ENCODE measurements at places on chromosomes 5 and 9.

DNA sequence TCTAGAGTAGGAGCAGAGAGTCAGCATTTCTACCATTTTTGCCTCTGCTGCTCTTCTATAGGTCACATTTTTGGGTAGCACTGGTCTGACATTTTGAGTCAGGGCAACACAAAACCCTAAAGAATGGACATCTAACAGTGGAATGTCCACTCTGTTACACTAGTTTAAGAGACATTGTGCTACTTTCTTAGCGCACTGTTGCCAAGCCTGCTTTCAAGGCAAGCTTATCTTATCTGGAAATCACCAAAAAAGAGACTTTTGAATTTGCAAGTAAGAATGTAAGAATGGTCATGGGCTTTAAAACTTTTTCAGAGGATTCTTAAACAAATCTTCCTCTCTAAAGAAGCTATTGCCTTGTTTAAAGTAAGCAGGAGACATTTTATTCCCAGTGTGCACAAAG, 73.0 kb upstream of the STARD4 start:
- no peak for DNase-seq

- DNase-seq: no peak
Measured at GRCh38 chr9:132201780-132202703, 40.2 kb downstream of the NTNG2 start.

- no peak for DNase-seq
Measured at GRCh38 chr5:170752257-170753215, 31.0 kb upstream of the GABRP start.

DNA sequence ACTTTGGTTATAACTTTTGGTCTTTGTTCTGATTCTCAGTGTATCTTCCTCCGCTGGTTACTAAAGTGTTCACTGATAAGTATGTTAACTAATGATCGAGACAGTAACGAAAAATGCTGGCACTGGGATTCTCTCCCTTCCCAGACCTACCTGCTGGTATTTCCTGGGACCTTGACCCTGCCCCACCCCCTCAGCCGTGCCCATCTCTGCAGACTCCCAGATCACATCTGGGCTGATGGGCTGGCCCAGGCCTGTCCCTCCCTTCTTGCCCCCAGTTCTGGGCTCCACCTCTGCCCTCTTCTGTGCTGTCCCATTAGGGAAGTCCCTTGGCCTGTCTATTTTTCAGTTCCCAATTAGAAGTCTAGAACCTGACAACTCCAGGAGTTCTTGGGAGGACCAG, 46.9 kb downstream of the NEURL1B start:
- DNase-seq: no peak

DNA sequence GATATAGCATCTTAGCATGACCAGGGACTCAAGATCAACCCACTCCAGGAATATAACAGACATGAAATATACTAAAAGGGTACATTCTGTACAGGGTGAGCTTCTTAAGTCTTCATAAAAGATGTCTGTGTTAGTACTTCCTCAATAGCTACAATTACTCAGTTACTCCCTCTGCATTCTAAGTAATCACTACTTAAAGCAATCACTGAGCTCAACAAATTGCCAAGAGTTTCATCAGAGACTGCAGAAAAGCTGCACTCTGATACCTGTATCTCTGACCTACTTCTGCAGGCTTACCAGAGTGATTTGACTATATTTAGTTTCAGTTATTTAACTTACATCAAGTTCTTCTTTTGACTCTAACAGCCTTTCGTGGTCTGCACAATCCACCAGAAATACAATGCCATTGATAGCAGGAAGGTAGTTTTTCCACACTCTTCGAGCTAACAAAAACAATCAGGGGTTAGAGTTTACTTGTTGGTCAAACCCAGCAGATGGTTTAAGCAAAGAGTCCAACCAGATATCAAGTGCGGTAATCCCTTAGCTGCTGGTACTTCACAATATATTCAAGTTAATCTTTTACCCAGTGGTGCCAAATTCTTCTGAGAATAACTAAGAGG, 23.3 kb downstream of the SAR1B start:
- DNase-seq: no peak

DNA sequence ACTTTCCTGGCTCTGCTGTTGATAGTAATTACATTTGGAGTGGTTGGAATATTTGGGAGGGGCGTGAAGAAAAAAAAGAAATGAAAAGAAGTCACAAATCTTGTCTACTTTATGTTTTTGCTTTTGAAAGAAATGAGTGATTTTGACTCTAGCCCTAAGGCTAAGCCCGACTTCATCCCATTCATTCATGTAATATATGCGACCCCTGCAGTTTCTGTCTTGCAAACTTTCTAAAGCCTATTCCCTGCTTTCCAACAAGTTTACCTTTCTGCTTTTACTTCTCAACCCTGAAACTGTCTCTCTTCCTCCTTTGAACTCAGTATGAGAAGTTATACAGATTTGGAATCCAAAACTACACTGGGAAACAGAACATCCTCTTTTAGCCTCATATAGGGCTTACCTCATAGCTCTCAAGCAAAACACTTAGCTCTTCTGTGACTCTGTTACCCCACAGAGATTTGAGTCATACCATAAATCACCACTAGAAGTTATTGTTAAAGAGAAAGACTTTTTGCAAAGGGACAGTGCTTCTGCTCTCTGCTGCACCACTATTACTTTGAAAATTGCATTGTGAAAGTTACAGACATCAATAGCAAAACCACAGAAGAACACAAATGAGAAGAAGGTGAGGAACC, 1.6 kb downstream of the CFAP95 start:
- no peak for DNase-seq

DNA sequence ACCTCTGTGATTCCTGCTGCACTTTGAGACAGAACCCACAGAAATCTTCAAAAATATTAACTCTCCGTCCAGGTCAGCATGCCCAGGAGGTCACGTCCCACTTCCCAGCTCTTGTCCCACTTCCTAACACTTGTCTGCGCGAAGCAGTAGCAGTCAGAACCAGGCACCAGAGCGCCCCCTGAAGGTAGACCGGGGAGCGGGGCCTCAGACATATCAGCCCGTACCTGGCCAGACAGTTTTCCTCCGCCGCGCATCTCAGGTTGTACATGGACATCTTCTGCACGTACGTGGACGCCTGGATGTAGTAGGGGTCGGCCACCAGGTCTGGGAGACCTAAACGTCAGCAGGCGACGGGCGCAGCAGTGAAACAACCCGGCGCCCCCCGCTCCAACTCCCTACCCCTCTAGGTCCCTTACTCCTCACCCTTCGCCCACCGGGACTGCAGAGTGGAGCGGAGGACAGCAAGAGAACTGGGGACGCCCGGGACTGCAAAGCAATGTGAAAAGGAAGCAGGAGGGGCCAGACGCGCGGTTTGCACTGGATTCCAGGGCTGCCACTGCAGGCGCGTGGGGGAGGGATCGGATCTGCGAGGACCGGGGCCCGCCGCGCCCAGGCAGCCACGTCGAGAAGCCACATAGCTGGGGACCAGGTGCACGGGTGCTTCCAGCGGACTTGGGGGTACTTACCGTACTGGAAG, 1.2 kb downstream of the LOX start:
- DNase-seq: peak; percentile 83

DNA sequence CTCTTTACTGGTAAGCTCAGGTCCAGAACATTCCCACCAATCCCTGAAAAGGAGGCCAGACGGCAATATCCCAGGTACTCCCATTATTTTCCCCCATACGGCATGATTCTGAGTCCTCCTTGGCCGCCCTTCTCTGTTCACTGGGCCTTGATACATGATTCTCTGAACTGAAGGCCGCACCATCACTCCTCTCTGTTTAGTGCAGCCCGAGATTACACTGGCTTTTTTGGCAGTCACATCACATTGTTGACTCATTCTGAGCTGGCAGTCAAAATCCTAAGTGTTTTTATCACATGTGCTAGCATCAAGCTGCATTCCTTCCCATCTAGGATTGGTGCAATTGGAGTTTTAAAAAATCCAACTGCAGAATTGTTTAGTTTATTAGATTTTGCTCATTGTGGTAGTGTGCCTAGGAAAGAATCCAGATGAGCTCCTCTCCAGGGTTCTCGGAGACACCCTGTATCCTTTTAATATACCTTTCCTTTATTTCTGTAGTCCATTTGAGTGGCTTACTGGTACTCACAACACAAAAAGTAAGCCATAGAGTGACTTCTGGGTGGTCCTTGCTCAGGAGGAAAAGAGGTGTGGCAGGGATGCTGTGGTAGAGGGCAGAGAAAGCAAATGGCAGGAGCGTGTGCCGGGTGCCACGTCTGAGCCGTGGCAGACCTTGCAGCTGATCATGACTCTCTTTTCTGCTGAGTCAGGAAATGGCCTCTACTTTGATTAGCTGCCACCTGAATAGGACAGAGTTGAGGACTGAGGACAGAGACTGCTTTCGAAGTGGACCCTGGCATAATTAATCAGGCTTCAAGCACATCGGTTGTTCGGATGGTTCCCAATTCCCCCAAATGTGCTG, 121.1 kb upstream of the IL12B start:
- DNase-seq: no peak

DNA sequence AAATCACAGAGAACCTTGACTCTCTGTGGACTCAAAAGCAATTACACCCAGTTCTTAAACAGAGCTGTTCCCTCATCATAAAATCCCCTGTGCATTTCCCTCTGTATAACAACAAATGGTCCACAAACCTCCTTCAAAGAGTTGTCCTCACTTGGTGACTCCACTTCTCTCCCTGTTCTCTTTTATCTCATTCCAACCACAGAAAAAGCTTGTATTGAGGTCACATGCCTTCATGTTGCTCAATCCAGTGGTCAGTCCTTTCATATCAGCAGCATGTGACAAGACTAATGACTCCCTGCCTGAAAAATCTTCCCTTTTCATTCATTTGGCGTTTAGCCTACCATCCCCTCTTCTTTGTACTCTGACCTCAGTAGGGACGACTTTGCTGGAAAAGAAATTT, 158.0 kb downstream of the DEPDC1B start:
- DNase-seq: no peak

DNA sequence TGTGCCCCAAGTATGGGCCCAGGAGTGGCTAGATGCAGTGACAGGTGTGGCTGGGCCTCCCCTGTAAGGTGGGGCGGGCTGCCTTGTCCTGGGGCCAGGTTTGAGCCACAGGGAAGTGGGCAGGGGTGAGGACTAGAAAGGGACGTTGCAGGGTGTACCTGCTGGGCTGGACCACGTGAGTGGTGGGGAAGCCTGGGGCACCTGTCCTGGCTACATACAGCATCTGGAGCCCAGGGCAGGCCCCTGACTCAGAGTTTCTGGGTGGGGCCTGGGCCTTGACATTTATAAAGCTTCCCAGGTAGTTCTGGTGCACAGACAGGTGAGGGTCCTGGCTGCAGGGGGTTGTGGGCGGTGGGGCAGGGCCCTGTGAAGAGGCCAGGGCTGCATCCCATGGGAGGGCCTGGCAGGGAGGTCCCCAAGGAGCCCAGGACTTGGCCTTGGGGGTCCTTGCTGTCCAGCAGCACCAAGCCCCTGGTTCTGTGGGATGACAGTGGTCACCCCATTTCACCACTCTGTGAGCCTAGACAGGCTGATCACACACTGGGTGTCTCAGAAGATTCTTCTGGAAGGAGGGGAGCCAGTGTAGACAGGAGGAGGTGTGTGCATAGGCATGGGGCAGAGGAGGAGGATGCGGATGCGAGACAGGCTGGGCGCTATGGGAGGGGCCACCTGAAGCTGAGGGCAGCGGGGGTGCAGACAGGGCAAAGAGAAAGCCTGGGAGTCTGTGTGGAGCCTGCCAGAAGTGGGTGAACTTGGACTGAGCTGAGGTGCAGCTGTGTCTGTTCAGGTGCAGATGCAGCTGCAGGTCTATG, 94.0 kb downstream of the PHF2 start:
- peak; percentile 54 for DNase-seq

DNA sequence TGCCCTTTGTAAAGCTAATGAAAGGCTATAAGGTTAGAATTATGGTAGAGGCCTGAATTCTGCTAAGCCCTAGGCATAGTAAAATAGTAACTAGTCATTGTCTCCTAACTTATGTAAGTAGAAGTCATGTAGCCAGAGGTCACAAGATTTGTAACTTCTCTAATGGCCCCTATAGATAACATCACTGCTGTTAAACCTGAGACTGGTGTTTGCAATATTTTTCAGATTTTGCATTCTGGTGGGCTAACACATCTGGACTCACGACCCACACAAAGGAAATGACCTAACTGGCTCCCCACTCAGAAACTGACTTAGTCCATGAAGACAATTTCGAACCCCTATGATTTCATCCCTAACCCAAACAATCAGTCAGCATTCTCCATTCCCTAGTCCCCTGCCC, 37.2 kb upstream of the TTC39B start:
- no peak for DNase-seq

DNA sequence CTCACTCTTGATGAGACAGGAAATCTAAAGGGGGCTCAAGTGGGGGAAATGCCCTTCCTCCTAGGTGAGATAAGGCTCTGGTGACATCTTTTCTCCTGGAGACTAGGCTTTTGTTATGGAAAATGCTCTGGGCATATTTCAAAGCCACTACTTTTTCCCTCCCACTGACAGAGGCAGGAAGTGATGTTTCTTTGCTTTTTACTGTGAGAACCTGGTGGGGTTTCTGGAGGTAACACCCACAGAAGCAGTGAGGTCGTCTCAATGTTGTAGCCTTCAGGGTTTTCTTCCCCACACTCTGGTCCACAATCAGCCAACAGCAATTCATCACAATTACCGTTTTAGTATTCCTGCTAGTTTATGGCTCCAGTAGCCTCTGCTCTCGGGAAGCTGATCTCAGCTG, 41.4 kb upstream of the FAM240B start:
- no peak for DNase-seq

- no peak for DNase-seq
Measured at GRCh38 chr5:79990205-79990597, 861 bp downstream of the MTX3 start.

DNA sequence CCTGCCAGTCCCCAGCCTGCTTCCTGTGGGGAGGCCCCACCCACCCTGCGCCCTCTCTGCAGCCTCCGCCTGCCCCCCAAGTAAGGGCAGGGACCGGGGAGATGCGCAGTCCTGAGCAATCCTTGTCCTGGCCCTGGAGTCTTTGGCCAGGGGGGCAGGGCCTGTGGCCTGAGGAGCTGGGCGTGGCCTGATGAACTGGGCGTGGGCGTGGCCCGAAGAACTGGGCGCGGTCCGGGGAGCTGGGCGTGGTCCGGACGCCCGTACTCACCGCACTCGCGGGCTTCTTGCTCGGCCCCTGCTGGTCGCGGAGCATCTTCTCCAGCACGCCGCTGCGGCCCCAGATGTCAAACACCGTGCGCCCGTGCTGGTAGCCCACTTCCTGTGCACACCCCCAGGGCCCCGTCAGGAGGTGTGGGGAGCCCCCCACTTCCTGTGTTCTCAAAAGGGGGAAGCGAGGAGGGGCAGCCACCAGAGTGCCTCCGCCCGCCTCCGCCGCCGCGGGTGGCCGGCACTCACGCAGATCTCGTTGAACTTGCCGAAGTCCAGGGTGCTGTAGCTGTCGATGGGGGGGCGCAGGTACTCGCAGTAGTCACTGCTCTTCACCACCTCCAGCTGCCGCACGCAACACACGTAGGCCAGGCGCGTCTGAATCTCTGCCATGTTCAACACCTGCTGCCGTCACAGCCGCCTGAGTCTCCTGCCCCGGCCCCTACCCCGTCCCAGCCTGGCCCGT, 2.7 kb upstream of the NSMF start:
- peak; percentile 67 for DNase-seq

DNA sequence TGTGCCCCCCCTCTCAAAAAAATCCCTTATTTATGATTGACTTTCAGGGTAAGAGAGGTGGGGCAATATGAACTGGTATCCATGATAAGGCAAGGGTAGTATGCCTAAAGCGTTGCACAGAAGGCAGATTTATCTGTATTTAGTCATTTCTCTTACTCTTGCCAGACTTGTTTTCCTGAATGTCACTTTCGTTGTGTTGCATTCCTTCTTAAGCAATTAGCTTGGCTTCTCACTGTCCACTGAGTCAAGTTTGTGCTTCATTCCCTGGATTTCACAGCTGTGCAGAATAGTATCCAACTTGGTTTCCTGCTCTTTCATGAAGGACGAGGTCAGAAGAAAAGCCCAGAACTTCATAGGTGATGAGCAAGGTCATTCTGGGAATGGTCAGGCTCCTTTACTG, 301.5 kb upstream of the ACTBL2 start:
- DNase-seq: no peak

GRCh38 chr5:1914471-1914870, 31.7 kb upstream of the IRX4 start:
- DNase-seq: peak; percentile 25
